GDM1 (cell line): ENCODE measurements at places on chromosomes 11 and 22.

DNA sequence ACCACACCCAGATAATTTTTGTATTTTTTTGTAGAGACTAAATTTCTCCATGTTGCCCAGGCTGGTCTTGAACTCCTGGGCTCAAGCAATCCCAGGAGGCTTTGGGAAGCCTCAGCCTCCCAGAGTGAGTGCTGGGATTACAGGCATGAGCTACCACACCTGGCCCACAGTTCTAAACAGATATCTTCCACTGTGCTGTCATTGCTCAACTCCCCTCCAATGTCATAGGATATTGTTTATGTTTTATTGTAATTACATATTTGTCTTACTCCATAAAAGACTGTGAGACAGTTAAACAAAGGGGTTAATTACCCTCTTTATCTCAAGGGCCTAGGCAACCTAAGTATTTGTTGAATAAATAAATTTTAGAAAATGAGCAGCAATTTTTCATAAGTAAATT lies 204.2 kb downstream of the GRM5 start:
- no peak for DNase-seq

DNA sequence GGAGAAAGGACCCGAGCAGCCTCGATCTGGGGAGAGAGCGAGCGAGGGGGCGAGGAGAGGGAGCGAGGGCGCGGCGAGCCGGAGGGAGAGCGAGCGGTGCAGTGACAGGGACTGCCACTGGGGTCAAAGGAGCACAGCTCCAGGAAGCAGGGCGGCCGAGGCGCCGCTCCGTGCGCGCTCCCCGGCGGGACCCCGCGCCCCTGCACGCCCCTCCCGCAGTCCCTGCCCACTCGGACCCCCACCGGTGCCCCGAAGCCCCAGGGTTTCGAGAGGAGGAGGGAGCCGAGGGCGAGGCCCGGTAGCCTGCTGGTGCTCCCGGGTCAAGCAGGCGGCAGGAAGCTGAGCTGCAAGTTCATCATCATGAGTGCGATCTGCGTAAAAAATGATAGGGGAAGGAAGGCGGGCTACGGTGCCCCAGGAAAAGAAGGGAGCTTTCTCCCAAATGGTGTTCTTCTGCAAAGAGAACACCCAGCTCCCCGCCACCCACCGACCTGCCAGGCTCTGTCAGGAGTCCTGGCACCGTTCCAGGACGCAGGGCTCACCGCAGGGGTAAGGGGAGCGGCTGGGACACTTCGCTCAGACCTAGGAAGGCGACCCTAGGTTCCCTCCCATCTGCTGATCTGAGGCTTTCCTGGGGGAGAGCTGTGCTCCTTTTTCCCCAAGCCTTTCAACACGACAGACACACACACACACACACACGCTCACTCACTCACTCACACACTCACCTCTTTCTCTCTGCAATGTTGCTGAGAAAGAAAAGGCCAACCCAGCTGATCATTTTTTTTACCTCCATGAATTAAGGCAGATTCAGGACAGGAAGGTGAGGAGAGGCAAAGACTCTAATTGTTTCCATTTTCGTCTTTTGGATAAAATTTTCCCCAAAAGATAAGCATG lies at the start of gene MPPED2:
TSS of gene MPPED2 (minus strand) at position 103 of the 894 bp plus-strand sequence. CDS start 5,980 bp downstream, outside the sequence.
- peak; percentile 19 for DNase-seq

DNA sequence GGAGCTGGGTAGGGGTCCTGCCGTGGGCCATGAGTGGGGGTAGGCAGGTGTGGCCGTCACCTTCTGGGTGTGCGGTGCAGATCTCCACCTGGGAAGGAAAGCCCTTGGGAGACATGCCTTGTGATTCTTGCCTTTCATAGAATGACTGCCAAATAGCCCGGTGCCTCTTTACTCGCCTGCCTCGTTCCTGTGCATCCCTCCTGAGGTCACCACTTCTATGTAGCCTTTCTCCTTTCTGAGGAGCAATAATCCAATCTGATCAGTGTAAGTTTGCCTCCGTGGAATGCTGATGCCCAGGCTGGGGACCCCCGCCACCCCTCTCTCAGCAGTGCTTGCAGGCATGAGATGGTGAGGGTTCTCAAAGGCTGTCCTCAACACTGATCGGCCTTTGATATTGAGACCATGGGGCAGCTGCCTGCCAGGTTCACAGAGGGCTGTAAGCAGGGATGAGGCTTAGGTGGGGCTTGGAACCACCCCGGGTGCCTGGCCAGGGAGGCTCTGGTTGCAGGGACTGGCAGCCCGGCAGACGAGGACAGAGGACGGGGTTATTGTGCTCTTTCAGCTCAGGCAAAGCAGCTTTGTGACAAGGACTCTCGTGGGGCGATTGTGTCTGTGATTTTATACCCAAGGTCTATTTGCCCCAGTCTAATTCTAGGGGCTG lies 86.1 kb upstream of the WNT7B start:
- no peak for DNase-seq

GRCh38 chr11:47536915-47537314 lies 16.0 kb downstream of the CELF1 start:
- no peak for DNase-seq

GRCh38 chr11:88604260-88604659 lies 266.7 kb upstream of the CTSC start:
- no peak for DNase-seq

DNA sequence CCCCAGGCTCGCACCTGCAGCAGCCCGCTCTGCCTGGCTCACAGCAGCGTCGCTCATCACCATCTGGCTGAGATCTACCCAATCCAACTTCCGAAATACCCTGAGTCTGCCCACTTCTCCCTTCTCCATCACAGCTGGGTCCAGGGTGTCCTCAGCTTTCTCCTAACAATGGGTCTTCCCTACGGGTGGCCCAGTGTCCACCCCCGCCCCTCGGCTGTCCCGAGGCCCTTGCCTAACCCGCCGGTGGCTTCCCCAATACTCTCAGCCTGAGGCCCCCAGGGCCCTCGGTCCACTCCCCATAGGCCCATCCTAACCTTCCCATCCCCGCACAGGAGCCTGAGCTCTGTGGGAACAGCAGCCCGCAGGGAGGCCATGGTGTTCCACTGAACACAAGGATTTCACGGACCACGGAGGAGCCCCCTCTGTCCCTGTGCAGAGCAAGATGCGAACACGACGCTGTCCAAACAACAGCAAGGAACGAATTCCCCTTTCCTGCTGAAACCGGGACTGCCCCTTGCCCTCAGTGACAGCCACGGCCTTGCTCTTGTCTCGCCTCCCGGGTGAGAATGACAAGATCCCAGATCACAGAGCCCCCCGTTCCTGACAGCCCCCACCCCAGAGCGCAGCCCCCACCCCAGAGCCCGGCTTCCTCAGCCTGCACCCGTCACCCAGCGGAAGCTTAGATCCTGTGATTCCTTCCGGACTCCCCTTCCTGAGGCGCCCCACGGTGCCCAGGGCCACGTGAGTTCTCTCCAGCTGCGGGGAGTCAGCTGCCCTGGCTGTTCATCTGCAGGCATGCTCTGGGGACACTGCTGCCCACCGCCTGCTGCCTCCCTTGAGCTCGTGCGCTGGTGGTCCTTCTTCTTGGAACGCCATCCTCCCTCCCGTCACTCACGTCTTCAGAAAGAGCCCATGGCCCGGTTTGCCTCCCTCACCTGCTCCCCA lies 48.8 kb upstream of the CARS1 start:
- no peak for DNase-seq

GRCh38 chr11:44562845-44563460 lies 2.5 kb upstream of the CD82 start:
- DNase-seq = no peak

DNA sequence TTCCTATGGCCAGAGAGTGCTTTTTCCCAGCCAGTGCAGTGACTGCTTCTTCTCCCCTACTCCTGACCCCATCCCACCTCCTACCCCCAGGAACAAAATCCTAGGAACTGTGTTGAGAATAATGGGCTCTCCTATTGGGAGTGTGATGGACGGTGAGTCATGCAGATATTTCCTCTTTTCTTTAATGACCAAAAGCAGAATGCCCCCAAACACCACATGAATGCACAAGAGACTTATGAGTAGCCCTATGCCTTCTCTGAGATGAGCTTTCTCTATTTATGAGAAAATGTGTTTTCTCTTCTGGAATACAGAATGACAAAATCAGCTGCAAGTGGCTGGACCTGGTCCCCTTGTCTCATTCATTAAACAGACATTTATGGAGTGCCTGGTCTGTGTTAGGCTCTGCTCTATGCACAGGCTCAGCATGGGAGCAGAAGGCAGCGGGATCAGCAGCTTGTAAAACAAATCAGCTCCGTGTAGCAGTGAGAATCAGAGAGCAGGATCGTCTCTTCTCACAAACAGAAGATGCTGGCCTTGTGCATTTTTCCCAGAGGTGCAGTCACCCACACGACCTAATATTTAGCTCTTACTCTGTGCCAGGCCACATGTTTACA lies 47.5 kb upstream of the GALNT18 start:
- DNase-seq = no peak

- no peak for DNase-seq
Observed at GRCh38 chr11:28123151-28123581, 15.0 kb downstream of the METTL15 start.

DNA sequence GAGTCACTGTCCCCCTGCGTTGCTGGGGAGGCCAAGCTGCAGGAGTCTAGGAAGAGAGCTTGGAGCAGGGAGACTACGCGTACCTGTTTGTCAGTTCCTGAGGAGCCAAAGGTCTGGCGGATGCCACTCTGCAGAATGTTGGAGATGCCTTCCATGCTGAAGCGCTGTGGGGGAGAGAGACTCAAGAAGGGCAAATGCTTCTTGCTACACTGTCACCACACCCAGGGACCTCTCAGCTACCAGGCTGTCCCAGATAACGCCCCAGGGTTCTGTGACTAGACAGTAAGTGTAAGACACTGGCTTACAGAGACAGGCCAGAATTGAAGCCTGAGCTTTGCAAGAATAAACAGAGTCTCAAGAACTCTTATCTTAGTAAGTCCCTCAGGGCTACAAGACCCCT lies 42.0 kb downstream of the FEZ1 start:
- DNase-seq = no peak

GRCh38 chr11:17719938-17720795 lies 796 bp downstream of the MYOD1 start:
- no peak for DNase-seq

GRCh38 chr22:29707010-29707409 lies 12.8 kb upstream of the CABP7 start:
- no peak for DNase-seq

DNA sequence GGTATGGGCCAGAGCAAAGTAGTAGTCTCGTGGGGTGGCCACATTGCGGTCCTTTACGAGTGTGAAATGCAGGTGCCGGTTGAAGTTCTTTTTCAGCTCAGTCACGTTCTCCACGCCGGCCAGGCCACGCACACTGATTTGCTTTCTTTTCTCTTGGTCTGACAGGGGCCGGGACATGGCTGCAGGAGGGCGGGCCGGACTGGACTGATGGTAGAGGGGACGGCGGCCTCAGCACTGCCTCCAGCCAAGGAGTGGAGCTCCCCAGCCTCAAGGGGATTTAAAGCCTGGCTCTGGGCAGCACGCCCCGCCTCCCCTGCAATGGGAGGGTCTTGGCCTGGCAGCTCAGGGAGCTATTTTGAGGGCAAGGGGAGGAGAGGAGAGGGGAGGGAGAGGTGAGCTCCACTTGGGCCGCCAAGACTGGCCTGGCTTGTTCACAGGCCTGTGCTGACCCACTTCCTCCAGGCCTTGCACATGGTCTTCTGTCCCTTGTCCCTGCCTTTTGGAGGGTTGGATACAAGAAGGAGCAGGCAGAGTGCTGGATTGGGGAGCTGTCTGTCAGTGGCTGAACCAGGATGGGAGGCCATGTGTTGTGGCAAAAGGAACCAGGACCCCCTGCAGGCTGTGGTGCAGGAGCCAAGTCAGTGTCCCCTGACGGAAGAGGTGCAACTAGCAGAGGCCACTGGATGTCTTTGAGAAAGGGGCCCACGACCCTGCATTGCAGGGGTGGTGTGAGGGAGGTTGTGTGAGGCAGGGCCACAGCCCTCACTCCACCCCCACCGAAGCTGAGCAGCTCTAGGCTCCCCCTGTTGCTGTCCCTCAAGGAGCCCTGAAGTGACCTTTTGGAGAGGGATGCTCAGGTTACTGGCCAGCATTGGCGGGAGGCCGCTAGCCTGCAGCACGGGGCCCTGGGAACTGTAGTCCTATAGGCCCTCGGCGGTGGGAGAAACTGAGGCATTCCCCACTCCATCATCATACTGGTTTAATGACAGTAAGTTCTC lies at the start of gene PYGM:
TSS of gene PYGM (minus strand) at position 253 of the 998 bp plus-strand sequence. CDS start at position 177, 76 bp downstream.
- DNase-seq = no peak

GRCh38 chr11:133966172-133966651 lies 9.4 kb upstream of the IGSF9B start:
- DNase-seq = no peak

DNA sequence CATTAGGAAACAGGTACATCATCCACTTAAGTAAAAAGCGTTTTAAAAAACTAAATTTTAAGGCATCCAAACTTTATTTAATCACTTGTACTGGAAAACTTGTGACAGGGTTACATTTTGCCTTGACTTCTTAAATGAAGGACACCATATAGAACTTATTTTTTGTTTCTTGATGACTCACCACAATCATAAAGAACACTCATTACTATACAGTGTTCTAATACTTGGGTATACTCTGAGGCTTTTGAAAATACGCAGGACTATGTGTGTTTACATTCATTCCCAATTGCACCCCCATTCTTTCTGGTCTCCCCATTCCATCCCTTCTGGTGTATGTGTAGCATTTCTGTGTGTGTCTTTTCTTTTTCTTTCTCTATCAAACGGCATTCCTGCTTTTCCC lies 69.9 kb downstream of the ZBTB44 start:
- no peak for DNase-seq

DNA sequence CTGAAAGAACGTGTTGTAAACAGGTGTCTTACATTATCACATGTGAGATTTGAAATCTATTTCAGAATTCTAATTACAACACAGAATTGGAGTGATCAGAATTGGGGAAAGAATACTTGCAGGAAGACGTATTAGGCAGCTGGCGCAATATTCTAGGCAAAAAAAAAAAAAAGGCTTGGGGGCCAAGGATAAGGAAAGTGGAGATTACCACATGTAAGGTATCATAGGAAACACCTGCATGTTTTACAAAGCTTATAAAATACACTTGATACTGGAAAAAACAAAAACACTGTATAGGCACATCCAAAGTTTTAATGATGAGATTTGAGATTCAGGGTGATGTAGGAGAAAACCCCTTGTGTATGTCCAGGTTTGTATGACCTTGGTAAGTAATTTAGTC lies 245.1 kb downstream of the DDX10 start:
- DNase-seq = no peak

- DNase-seq = no peak
Observed at GRCh38 chr22:45199723-45200122, 36.0 kb downstream of the NUP50 start.
